Left cardiac atrium (tissue), 4 donors: ENCODE measurements at places on chromosomes 5 and 9. TPM values are rescaled to one million over a fixed set of nuclear protein-coding genes. Genes with fewer than 3 reads are reported as not detected.

PAX5 gene
- 0.10 TPM for total RNA-seq

DAPK1 gene
- total RNA-seq = 19.9 TPM

DNA sequence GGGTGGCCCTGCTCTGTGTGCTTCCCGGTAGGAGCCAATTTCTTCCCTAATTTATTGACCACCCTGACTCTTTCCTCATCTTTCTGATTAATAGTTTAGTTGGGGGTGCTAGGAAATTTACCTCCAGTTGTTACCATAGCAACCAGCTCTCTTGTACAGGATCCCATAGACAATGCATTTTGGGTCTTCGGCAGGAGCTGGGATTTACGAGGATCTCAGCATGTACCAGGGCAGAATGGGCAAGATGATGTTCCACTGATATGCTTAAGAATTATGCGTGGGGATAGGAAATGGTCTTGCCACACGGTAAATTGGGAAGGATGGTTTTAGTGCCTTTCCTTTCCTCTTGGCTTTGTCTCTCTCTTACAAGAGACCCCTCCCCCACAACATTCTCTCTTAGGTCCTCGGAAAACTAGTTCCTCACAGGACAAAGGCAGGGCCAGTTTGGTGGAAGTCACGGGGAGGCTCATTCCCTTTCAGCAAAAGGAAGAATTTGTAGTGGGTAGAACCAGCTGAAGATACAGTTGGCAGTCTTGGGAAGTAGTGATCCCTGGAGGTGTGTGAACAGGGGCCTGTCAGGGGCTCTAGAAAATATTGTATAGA lies 133.4 kb upstream of the SHB start:
- DNase-seq = no peak

DNA sequence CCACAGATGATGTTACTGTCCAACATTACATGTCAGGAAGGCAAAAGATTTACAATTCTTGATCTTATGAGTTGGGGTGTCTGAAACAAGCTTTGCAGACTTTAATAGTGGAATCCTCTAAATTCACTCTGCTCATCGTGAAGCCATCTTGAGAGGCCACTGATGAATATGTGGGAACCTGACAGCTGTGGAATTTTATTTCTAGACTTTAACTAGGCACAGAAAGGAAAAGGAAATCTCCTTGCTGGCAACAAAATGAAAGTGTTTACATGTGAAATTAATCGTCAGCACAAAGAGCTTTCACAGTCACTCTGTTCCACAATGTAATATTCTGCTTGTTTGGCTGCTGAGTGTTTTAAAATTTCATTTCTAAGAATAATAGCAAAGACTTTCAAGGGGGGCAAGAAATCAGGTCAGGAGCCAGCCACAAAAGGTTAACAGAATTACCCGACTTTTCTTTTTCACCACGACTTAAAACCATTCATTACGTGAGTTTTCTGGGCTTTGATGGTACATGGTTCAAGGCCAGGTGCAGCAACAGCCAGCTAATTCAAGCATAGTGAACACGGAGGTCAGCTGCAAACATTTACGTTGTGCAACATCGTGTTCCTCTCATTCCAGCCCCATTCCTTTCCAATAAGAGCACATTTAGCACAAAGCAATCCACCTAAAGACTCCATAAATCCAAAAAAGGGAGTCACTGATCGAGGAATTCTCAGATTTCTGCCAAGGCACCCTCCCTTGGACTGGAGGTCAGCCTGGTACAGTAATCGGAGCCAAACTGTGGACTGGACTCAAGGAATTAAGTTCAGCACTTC lies 14.6 kb downstream of the NREP start:
- DNase-seq = no peak

GRCh38 chr9:122370303-122370702 lies 521 bp upstream of the PTGS1 start:
- peak; percentile 53 for DNase-seq

DNA sequence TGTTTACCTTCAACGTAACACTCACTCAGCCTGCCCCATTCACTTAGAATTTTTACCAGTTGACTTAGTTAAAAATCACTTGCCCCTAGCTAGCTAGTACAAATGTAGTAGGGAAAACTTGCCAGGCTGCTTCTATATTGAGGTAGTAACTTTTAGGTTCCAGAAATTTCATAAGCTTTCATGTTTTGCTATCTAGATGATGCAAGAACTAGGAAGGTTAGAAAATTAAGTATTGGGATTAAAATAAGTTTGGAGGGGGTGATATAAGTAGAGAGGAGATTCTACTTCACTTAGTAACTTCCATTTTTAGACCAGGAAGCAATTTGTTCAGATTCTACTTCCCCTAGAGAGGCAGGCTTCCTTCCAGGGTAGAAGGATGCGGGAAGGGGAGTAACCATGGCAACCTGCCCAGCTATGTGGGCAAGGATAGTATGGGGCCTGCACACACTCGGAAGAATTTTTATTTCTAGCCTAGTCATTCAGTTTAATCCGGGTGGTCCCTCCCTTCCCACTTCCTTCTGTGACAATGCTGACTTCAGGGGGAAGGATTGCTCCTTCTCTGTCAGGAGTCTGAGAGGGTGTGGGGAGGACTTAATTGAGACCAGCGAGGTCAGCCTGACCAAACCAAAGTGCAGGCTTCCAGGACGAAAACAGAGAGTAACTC lies 4.2 kb downstream of the DAB2 start:
- DNase-seq = peak; percentile 84

GRCh38 chr5:75510417-75510835 lies 1.0 kb downstream of the CERT1 start:
- DNase-seq = peak; percentile 65

DNA sequence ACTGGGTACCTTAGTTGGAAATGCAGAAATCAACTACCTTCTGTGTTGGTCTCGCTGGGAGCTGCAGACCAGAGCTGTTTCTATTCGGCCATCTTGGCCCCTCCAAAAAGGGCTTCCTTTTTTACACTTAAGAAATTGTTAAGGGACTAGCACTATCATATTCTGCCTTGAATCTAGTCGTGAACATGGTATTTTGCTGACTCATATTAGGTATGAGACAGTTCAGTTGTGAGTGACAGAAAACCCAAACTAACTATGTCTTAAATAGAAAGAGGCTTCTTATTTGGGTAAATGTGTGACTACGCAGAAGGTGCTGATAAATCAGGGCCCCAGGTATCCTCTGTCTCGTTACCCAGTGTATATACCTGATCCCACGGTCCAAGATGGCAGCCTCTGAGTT lies 298.2 kb downstream of the EDIL3 start:
- no peak for DNase-seq
